ENCODE measurements at places on chromosomes 7 and 10.
A peak's percentile ranks its signal among the peaks of the same experiment; 100 is the strongest.

DNA sequence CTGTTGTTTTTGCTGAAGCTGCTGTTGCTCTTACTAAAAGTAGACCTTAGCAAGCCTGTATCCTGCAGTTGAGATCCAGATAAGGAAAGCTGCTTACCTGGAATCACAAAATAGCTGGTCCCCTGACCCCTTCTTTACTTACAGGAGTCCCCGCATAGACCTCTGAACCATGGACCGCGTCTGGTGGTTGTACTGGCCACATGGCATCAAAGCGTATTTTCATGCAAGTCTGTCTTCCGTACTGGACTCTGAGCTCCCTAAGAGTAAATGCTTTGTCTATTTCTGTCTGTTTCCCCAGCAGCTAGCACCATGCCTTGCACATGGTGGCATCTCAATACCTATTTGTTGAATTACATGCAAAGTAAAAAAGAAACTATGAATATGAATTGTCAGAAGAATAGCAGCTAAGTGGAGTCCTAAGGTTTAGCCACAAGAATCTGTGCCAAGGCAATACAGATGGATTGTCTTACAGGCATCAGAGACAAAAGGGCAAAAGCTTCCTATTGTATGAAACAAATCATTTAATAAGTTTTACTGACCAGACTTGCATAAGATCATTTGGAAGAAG lies 159.2 kb downstream of the PAXIP1 start:
- no peak for DNase-seq

GRCh38 chr7:27686315-27686714 lies 23.6 kb upstream of the HIBADH start:
- no peak for DNase-seq

GRCh38 chr10:89332123-89332633 lies 4.4 kb downstream of the IFIT3 start:
- peak; percentile 81 for DNase-seq

GRCh38 chr7:99562114-99562784 lies 3.8 kb downstream of the ZNF655 start:
- DNase-seq: no peak

- DNase-seq: no peak
Observed at GRCh38 chr10:28503114-28503513, 29.8 kb upstream of the WAC start.

DNA sequence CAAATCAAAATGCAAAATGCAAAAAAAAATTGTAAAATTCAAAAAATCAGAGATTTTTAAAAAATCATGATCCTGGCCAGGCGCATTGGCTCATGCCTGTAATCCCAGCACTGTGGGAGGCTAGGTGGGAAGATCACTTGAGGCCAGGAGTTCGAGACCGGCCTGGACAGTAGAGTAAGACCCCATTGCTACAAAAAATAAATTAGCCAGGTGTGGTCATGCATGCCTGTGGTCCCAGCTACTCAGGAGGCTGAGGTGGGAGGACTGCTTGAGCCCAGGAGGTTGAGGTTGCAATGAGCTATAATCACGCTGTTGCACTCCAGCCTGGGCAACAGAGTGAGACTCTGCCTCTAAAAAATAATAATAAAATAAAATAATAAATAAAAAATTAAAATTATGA lies 155.8 kb upstream of the TCF7L2 start:
- DNase-seq: no peak

GRCh38 chr10:79260811-79261740 lies 86.2 kb upstream of the PPIF start:
- peak; percentile 67 for DNase-seq

GRCh38 chr7:74604326-74605020 lies 53.0 kb upstream of the GTF2I start:
- no peak for DNase-seq

DNA sequence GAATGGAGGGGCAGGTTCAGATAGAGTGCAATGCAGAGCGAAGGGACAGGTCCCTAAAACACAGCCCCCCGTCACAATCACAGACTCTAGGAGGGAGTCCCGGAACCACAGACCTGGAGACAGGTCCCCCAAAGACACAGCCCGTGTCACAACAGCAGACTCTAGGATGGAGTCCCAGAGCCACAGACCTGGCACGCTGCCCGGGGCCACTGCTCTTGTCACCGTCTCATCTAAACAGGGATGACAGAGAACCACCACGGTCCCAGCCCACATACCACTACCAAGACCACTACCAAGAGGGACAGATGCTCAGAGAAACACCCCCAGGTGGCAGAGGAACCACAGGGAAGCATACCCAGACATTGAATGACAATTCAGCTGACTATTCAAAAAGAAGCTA lies 183.9 kb downstream of the TCERG1L start:
- no peak for DNase-seq

GRCh38 chr7:80087051-80087770 lies 47.4 kb upstream of the GNAI1 start:
- DNase-seq: peak; percentile 83

DNA sequence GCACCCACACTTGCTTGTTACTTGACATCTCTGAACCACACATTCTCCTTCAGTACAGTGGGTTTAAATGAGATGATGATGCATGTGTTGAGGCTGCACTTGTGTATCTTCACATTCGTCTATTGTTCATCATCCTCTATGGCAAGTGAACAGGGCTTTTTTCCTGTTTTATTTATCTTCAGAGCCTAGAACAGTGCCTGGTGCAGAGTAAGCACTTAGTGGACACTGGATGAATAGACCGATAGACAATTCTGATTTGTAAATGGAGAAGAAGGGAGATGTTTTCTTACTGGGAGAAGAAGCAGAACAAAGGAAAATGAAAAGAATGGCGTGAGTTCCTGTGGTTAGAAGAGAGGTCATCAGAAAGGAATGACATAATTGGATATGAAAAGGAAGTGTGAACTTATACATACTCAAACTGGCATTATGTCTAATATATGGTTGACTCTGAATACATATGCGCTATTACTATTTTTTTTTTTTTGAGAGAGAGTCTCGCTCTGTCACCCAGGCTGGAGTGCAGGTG lies 99.7 kb downstream of the AVL9 start:
- no peak for DNase-seq

DNA sequence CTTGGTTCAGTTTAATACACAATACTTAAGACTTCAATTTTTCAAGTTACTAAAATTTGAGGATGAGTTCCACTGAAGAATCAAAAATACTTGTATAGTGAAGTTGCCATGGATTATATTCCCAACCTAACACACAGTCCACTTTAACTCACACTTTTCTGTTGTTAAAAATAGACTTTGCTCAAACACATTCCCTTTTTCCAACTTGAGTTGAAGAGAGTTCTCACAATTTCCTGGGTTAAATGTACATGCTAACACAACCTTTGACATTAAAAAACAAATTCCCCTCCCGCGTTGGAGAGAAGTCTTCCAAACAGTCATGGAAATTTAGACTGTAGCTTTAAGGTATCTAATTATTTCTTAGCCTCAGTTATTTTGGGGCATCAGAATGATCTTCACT lies 27.1 kb downstream of the SKIDA1 start:
- DNase-seq: peak; percentile 13

GRCh38 chr7:85070967-85071628 lies 115.8 kb downstream of the SEMA3D start:
- DNase-seq: no peak

DNA sequence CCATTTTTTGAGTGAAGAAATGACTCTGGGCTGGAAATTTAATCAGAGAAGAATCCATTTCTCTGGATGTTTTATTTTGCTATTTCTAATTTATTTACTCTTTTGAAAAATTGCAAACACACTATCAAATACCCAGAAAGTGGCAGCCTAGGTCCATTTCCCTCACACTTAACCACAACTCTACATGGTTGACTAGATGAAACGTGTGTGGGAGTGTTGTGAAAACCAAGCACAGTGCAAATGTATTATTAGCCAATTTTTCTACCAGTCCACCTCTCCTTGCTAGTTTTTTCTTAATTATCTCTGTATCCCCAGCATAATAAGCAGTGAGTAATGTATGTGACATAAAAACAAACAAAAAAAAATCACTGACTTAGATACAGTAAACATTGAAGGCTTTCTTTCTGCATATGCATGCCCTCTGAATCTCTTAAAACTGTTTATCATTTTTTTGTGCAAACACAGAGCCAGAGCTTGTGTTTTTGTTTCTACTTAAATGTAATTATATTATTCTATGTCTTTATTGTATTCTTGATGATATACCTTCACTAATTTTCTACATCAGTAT lies 30.9 kb downstream of the SCIN start:
- DNase-seq: no peak

DNA sequence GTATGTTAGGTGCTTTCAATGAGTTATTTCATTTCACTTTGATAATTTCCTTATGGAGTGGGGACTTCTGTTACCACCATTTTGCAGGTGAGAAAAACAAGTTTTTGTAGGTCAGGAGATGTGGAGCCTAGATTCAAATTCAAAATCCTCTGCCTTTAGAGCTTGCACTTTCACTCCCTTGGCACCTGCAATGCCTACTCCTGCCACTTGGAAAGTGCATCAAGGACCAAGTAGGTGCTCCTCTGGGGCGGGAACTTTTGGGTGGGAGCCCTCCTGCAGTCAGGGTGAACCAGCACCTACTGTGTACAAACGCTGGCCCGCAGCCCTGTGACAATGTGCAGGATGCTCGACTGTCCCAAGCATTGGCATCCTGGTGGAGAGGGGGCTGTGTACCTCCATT lies 199.0 kb downstream of the EMX2 start:
- no peak for DNase-seq
